ENCODE measurements at places on chromosomes 13 and 19.

DNA sequence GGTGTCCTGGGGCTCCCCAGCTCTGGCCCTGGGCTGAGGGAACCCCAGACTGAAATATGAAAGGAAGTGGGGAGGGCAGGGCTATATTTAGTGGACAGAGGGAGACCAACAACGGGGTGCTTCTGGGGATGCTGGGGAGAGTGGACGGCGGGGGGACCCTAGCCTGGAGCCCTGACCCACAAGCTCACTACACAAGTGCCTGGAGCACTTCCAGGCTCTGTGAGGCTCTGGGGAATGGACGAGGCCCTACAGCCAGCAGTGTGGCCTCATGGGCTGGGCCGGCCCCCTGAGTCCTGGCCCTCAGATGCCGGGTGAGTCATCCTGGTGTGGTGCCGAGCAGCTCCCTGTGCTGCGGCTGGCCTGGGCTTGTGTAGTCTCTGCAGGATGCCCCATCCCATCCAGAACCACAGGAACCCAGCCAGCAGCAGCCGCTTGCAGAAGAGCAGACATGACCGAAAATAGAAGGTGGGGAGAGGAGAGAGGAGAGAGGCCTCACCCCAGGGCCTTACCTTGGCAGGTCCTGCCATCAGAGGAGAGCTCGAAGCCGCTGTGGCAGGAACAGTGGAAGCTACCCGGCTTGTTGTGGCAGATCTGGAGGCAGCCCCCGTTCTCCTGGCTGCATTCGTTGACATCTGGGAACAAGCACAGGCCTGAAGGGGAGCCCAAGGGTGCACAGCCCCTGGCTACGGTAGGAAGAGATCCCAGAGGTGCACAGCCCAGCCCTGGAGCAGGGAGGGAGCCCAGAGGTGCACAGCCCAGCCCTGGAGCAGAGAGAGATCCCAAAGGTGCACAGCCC lies 26.1 kb downstream of the GAS6 start:
- DNase-seq, result peak; percentile 98

GRCh38 chr19:29561601-29562000 lies 35.8 kb downstream of the VSTM2B start:
- no peak for DNase-seq

DNA sequence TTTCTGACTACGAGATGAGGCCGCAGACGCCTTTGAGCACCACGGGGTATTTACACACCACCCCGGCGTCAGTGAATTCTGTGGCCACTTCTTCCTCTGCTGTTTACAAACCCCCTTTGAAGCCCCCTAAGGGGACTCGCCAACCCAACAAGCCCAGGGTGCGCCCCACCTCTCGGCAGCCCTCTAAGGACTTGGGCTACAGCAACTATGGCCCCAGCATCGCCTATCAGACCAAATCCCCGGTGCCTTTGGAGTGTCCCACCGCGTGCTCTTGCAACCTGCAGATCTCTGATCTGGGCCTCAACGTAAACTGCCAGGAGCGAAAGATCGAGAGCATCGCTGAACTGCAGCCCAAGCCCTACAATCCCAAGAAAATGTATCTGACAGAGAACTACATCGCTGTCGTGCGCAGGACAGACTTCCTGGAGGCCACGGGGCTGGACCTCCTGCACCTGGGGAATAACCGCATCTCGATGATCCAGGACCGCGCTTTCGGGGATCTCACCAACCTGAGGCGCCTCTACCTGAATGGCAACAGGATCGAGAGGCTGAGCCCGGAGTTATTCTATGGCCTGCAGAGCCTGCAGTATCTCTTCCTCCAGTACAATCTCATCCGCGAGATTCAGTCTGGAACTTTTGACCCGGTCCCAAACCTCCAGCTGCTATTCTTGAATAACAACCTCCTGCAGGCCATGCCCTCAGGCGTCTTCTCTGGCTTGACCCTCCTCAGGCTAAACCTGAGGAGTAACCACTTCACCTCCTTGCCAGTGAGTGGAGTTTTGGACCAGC lies 5.3 kb downstream of the SLITRK5 start:
- no peak for DNase-seq

GRCh38 chr19:33175886-33176669 lies 18.1 kb upstream of the LRP3 start:
- DNase-seq, result peak; percentile 13

GRCh38 chr13:101951114-101951513 lies 450.7 kb downstream of the FGF14 start:
- DNase-seq, result no peak

DNA sequence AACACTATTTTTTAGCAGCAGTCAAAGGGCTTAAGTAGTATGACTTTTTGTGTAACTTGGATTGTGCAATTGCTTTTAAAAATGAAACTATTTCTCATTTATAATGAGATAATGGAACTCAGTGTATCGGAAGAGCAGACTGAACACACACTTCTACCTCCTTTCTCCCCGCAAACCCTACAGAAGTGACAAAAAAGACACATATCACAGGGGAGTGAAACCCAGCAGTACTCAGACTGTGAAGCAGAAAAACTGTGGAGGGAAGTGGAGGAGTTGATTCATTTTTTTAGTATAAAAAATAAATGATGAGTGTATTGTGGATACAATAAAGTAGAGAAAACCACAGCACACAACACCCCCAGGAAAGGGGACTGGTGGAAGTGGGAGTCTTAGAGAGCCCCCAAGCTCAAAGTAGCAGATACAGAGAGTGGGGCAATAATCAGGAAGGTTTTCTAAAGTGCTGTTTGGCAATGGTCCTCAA lies 9.7 kb downstream of the LPAR6 start:
- DNase-seq, result no peak

DNA sequence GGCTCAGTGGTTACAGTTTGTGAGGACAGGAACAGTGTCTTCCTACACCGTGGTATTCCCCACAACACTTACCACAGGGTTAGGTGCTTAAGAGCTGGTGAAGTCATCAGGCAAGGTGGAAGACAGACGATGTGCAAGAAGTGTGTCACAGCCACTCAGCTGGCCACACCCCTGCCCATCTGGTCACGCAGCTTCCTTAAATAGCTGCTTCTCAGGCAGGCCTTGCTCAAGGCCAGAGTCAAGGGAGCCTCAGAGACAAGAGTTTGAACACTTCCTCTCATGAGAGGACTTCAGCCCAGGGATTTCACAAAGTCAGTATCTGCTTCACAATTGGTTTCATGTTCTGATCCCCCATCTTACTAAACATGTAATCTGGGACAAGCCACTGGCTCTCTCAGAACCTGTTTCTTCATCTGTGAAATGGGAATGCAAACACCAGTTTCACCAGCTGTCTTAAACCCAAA lies 80.3 kb upstream of the FRY start:
- no peak for DNase-seq

DNA sequence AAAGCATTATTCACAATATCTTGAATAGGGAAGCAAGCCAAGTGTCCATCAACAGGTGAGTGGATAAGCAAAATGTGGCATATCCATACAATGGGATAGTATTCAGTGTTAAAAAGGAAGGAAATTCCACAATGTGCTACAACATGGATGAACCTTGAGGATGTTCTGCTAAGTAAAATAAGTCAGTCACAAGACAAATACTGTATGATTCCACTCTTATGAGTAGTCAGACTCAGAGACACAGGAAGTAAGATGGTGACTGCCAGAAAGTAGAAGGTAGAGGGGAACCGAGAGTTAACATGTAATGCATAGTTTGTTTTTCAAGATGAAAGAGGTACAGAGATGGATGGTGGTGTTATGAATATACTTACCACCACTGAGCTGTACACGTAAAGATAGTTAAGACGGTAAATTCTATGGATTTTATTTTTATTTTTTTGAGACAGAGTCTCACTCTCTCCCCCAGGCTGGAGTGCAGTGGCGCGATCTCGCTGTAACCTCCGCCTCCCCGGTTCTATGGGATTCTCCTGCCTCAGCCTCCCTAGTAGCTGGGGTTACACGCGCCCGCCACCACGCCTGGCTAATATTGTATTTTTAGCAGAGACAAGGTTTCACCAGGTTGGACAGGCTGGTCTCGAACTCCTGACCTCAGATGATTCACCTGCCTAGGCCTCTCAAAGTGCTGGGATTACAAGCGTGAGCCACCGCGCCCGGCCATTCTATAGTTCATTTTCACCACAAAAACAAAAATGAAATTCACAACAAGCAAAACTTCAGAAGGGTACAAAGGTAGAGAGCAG lies 1.0 kb upstream of the CHAMP1 start:
- DNase-seq, result no peak

- no peak for DNase-seq
Measured at GRCh38 chr13:104936304-104936703, 1599.2 kb downstream of the EFNB2 start.

DNA sequence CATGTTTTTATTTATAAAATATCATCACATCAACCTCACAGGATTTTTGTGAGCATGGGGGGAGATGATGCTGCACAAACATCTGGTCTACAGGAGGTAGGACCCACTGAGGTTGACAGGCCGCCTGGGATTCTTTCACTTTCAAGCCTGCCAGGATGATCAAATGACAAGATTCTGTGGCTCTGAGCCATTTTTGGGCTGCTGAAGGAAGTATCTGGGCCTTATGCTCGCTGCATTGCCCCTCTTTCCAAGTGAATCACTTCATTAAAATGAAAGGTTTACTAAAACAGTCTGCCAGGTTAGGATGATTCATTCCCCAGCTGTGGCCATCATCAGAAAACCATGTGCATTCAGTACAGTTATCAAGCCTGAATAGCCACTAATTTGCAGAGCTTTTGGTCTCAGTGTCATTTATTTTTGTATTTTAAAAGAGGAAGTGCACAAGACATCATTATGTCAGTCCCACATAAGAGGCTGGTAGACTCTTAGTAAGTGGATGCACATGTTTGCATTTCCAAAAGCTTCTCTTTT lies 34.4 kb downstream of the STARD13 start:
- peak; percentile 92 for DNase-seq

- DNase-seq, result no peak
Measured at GRCh38 chr19:3608750-3609322, 2.2 kb upstream of the TBXA2R start.

GRCh38 chr19:11942843-11943108 lies 17.9 kb downstream of the ZNF700 start:
- no peak for DNase-seq

DNA sequence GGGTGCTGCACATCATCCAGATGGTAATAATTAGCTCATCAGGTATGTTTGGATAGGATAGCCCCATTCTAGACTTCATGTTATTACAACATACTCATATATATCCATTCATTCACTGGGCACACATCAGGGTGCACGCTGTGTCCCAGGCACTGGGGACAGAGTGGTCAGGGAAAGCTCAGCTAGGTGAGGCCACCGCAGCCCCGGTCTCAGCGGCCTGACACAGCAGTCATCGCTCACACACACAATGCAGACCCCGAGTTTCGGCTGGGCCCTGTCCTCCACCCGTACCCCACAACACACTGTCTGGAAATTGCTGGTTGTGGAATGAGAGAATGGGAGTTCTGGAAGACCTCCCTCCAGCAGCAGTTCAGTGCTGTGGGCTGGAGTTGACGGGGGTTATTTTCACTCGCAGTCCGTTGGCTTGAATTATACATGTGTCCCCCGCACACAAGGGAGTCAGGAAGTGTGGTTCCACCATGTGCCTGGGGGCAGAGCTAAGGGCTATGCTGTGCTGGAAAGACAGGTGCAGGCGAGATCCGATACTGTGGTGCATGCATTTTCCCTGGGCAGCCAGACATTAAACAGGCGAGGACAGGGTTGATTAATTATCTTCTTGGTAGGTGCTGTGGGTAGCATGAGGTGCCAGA lies 257.6 kb downstream of the TEX29 start:
- DNase-seq, result no peak

DNA sequence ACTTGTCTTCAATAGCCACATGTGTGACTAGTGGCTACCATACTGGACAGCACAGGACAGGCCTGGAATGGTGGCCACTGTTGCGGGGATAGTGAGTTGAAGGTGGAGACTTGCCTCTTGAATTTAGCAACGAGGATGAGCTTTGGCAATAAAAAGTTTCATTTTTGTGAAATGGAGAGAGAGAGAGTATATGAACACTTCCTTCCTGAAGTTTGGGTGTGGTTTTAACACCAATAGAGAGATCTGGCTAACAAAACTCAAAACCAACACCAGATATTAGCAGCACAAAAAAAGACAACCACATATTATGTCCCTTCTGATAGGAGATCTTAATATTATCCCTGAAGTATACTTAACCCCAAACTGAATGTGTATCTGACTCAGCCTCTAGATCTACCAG lies 6.3 kb upstream of the LRFN3 start:
- DNase-seq, result no peak

DNA sequence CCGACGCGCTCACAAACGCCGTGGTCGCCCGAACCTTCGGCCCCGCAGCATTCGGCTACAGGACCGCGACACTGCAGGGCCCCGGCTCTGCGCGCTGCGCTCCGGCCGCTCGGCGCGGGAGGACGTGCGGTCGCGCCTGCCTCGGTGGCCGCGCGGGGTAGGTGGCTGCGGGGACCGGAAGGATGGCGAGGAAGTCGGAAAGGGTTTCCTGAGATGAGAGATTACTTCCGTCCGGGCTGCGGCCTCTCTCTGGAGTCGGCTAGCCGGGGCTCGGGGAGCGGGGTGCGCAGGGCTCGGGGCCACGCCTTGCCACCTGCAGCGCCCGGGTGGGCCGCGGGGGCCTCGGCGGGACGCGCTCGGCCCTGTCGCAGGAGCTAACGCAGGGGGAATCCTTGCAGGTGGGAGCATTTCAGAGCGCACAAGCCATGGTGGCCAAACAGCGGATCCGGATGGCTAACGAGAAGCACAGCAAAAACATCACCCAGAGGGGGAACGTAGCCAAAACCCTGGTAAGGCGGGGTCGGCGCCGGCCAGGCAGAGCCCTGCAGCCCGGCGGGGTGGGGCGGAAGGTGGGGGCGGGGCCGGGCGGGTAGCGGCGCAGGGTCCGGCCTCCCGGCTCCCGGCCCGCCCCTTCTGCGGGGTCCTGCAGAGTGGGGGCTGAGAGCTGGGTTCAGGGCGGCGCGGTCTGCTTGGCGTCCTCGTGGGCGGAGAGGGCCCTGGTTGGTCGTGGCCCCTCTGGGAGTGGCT lies at the start of gene SERP2:
Gene SERP2, plus strand, starts transcription at position 224 of the 747 bp plus-strand sequence. Its CDS starts 202 bp downstream, at position 426.
- DNase-seq, result no peak

DNA sequence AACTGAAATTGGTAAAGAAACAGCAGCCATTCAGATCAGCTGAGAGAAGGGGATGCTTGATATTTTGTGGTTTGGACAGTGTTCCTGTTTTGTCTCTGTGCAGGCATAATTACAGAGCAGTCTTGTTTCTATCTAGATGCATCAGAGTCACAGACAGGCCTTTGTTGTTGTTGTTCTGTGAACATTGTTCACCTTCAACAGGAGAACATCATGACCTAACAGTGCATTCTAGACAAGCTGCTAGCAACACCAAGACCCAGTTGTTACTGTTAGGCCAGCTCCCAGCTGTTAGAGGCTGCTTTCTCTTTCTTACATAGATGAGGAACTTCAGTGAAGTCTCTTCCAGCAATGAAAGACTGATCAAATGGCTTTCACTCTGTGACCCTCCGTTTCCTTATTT lies 8.5 kb upstream of the LSR start:
- no peak for DNase-seq

- no peak for DNase-seq
Measured at GRCh38 chr13:24149246-24150032, 11.1 kb upstream of the SPATA13 start.

DNA sequence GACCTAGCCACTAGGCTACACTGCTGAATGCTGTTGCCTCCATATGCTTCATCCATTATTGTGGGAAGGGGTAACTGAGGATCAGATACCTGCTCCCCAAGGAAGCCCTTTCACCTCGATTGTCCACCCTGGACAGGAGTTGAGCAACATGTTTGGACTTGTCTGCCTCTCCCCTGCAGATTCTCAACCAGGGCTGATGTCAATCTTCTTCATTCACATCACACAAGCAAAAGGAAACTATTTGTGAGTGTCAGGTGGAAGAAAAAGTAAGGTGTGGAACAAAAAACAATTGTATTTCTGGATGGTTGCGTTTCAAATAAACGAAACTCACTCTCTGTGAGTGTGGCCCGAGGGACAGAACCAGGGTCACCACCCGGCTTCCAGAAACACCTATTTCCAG lies 29.5 kb upstream of the MUC16 start:
- DNase-seq, result no peak

GRCh38 chr13:36431204-36432105 lies 840 bp upstream of the CCNA1 start:
- DNase-seq, result no peak
